ENCODE measurements at places on chromosomes 5 and 9.

DNA sequence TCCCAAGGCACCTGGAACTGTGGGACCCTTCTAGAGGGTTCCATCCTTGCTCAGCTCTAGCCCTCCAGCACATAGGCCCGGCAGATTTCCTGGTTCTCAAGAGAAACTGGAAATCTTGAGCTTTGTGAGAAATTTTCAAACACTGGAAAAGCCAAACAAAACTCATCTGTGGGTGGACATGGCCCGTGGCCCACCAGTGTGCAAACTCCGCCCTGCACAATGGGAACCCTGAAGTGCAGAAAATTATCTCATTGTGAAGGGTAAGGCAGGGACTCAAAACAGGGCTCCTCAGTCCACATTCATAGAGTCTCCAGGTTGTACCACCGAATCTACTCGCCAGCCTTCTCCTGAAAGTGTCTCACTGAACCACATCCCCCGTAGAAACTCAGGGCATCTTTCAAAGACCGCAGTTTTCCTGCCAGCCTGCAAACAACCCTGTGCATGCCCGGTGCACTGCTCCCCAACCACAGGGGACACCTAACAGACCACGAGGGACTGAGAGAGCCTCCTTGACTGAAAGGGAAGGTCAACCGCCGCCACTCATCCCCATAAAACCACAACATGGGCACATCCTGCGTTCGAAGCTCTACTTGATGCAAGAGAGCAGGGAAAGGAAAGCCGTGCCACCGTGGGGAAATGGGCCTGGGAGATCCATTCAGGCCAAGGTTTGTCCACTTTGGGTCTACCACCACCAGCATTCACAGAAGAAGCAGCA, 18.1 kb downstream of the ADAMTS2 start:
- no peak for DNase-seq

GRCh38 chr9:92671323-92671722, 1.4 kb upstream of the IPPK start:
- no peak for DNase-seq

GRCh38 chr5:171387970-171388815, 544 bp downstream of the NPM1 start:
- DNase-seq: peak; percentile 77

- no peak for DNase-seq
Observed at GRCh38 chr9:37471942-37472684, 6.9 kb upstream of the ZBTB5 start.

GRCh38 chr9:75104607-75105006, 16.3 kb downstream of the OSTF1 start:
- DNase-seq: no peak

DNA sequence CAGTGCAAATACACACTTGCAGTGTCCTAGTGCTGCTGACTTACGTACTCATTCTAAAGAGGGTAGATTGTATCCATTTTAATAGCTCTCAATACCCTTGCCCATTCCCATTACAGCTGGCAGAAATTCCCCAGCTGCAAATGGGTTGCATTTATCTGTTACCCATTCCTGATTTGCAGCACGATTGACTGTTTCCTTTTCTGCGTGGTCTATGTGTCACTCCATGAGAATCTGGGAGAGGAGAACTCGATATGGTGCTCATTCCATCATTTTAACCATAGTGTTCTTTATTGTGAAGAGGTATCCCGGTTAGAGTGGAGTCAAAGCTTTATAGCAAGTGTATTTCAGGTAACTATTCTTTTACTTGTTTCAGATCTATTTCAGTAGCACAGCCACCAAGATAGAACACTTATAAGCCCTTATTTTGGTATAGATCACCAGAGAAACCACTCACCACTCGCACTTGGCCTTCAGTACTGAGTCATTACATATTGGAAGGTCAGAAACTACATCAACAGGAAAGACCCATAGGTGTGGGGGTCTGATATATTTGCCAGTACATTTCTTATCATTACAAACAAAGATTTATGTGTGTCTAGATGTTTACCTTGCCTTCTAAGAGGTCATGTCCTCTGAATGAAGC, 139.5 kb downstream of the MUSK start:
- no peak for DNase-seq

- DNase-seq: no peak
Observed at GRCh38 chr9:87630266-87630665, 95.7 kb upstream of the CTSL start.

DNA sequence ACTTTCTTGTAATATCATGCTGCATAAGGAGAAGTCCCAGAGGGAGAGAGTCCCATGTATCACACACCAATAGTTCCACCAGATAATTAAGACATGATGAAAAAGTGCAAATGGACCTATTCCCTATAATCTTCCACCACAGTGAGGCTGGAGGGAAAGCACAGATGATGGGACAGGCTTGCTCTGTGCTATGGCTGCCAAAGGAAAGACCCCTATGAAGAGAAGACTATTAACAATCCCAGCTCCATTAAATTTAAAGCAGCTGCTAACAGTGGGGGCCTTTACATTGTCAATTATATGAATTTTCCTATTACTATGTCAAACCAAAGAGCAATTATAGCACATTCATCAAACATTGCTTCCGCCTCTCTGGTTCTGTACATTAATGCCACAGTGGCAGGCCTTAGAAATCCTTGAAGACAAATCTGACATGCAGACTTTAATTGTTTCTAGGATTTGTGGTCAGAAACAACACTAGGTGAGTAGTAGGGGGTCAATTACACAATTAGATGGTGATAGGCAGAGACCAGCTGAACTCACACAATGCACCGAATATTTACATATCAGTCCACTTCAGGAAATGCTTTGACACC, 551.3 kb downstream of the TLE1 start:
- no peak for DNase-seq

- DNase-seq: no peak
Observed at GRCh38 chr9:90070931-90071660, 466.3 kb downstream of the GADD45G start.

DNA sequence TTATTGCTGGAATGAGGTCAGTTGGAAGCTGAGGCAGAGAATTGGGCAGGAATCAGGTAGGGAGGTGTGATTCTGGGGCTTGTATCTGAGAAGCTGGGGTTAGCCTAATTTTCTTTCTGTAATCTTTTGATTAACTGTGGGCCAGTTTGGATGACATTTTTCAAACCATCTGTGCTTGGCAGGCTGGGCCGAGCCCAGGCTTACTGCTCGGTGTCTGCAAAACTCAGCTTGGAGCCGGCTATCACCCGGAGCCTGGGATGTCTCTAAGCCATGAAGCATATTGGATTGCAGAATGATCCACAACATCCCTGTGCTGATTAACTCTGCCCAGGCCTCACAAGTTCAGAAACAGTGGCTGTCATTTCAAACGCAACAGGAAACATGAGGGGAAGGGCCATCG, 26.5 kb downstream of the KCNMB1 start:
- no peak for DNase-seq

DNA sequence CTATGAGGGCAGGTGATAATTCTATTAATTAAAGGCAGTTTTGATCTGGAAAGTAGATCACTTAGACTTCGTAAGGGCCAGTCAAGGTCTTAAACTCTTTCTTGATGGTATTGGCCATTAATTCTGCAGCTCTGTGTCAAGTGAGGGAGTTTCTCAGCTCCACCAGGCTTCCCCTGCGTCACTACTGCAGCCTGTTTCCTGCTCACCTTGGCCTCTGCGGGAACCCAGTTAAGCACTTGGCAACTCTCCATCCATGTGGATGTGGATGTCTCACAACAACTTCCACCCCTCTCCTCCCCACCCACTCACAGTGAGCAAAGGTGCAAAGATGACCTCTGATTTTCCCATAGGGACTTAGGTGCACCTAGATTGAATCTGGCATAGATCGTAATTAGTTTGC, 191.6 kb downstream of the PLK2 start:
- no peak for DNase-seq

GRCh38 chr9:99368341-99369326, 146.6 kb downstream of the SEC61B start:
- no peak for DNase-seq

- DNase-seq: no peak
Observed at GRCh38 chr9:96644137-96644536, 11.0 kb downstream of the PRXL2C start.

- no peak for DNase-seq
Observed at GRCh38 chr9:9790216-9790872, 822.5 kb downstream of the PTPRD start.

DNA sequence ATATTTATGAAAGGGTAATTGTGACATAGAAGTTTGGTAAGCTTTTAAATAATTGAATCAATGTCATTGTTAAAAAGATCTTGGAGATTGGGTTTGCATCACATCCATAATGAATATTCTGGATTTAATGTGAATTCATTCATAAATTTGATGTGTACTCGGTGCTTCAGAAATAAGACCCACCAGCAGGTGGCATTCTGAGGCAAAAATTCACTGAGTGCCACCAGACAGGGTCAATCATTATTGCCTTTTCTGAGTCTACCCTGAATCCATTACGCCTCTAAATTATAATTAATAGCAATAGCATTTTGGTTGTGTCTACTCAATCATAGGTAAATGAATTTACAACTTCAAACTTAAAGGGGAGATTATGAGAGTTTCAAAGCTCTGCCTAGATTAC, 1.0 kb downstream of the TRPC7 start:
- no peak for DNase-seq

- DNase-seq: no peak
Observed at GRCh38 chr9:104784098-104784497, 20.2 kb downstream of the NIPSNAP3B start.

- DNase-seq: no peak
Observed at GRCh38 chr9:91196103-91196950, 165.4 kb downstream of the AUH start.

- DNase-seq: no peak
Observed at GRCh38 chr9:126309427-126310189, 17.0 kb upstream of the MVB12B start.

DNA sequence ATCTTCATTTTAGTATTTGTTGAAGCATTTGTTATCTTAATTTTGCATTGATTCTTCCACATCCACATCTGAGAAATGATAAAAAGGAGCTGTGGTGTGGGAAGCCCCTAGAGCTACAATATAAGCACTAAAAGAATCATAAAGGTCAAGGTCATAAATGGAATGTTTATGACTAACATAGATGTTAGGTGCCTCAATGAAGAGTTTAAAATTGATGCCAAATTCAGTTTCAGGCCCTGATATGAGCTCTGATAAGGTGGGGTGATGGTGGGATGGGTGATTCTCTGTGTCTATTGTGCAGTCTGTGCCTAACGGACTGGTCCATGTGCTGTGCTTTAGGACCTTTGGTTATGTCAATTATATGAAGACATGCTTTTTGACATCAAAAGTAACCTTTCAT, 61.2 kb upstream of the CAMK4 start:
- no peak for DNase-seq

GRCh38 chr9:7313389-7313788, 486.2 kb downstream of the DMAC1 start:
- no peak for DNase-seq

DNA sequence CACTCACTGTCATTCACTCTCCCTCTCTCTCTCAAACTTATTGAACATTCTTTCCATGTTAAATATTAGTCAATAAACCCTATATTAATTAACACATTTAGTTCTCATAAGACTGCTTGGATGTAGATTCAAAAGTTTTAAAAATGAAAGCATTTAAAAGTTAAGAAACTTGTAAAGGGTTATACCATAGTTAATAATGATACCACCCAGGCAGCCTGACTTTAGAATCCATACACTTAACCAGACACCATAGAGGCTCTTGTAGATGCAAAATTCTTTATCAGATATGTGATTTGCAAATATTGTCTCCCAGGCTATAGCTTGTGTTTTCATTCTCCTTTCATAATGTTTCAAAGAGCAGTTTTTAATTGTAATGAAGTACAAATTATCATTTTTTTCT, 335.8 kb upstream of the ACTBL2 start:
- no peak for DNase-seq
